ENCODE measurements at places on chromosomes 3 and 15.

GRCh38 chr3:123300056-123300455 is 98.3 kb downstream of the SEC22A start:
- DNase-seq: no peak

DNA sequence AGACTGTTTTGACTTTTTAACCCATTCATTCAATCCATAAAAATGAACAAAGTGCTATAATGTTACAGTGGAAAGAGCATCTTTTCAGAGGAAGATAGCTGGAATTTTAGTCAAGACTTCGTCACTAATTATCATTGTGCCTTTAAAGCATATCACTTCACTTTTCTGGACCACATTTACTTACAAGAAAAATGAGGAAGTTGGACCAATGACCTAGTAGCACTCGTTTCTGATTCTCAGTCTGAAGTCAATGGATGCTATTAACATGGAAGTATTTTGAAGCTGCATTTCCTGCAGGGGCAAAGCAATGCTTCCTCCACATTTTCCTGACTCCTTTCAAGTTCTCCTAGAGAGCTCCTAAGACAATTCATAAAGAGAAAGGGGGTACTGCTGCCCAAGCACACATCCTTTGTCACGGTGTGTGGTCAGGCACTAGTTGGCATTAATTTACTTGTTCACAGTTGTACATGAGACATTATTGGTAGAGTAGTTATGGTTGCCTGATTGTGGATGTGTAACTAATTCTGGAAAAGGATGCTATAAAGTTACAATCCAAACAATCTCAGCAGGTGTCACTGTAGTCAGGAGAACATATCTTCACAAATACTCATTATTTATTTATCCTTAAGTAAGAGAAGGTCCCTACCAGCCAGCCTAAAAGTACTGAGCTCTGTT is 1049.1 kb downstream of the FHIT start:
- no peak for DNase-seq

DNA sequence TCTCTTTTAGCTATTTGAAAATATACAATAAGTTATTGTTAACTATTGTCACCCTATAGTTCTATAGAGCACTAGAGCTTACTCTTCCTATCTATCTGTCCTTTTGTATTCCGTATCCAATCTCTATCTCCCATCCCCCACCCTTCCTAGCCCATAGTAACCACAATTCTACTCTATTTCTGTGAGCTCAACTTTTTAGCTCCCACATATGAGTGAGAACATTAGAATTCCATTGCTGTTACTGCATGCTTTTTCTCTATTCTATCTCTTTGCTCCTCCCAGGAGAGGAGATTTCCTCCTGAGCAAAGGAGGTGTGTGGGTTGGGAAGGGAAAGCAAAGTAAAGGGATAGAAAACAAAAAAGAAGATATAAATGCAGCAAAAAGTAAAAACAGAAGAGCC is 105.6 kb upstream of the SLC4A7 start:
- DNase-seq: no peak

DNA sequence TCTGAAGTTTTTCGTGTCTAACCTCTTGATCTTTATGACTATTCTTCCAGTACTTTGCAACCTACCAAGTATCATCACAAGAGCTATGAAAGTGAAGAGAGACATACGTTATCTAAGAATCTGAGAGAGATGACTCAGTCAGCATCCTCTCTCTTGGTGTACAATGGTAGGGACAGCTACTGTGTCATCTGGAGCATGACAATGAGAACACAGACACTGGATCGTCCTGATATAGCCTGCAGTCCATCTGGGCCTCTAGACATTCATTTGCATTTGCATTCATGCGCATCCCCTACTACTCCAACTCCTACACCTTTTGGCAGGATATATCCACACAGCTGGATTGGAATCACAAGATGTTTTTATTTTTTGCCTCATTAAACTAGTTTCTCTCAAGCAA is 115.2 kb downstream of the PEX5L start:
- DNase-seq: no peak

DNA sequence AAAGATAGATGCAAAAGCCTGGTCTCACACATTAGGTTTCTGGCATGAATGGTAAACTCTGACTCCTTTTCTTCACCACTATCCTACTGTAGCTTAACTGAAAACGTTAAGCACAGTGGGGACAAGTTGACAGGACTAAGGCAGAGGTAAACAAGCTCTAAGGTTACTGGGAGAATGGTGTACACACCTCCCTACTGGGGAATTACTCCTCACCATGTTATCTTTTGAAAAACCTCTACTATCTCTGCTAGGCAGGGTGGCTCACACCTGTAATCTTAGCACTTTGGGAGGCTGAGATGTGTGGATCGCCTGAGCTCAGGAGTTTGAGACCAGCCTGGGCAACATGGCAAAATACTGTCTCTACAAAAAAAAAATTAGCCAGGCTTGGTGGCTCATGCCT is 29.1 kb downstream of the IP6K1 start:
- DNase-seq: no peak

- DNase-seq: no peak
Observed at GRCh38 chr3:125179143-125179883, 33.2 kb downstream of the SLC12A8 start.

DNA sequence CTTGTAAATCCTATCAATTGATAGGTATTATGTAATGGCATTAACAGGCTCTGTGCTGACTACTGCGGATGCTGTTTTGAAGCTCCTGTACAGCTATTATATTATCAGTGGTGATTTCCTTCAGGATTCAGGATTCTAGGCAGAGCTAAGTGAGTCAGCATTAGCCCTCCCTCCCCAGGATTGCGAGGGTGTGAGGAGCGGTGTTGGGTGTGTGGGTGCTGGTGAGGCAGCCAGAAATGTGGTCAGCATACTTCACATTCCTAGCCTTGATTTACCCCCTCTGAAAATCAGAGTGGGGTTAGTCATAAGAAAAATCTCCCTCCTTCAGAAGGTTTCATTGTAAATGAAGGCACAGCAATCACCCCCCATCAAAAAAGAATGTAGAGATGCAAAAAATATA is 72.5 kb downstream of the SNTN start:
- DNase-seq: peak; percentile 37

DNA sequence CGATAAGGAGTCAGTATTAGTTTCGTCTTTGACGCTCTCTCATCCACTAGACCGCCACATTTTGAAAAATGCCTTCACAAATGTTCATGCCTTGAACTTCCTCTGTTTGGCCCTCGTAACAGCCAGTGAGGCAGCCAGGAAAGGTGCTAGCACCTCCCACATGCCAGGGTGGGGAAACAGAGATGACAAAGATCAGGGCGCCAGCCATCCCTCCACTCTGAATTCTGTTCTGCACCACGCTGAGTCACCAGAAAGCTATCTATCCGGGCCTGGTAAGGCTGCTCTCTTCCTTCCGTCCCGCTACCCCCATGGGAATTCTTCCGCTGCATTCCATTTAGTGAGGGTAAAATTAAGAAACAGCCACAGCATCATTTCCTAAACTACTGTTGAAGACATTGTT is 31.3 kb upstream of the BCL2L10 start:
- peak; percentile 88 for DNase-seq

- no peak for DNase-seq
Observed at GRCh38 chr3:49841126-49841696, 15.2 kb downstream of the TRAIP start.

- DNase-seq: no peak
Observed at GRCh38 chr3:73552700-73553099, 72.0 kb downstream of the PDZRN3 start.

GRCh38 chr3:11603628-11604027 is 40.1 kb downstream of the VGLL4 start:
- DNase-seq: no peak

DNA sequence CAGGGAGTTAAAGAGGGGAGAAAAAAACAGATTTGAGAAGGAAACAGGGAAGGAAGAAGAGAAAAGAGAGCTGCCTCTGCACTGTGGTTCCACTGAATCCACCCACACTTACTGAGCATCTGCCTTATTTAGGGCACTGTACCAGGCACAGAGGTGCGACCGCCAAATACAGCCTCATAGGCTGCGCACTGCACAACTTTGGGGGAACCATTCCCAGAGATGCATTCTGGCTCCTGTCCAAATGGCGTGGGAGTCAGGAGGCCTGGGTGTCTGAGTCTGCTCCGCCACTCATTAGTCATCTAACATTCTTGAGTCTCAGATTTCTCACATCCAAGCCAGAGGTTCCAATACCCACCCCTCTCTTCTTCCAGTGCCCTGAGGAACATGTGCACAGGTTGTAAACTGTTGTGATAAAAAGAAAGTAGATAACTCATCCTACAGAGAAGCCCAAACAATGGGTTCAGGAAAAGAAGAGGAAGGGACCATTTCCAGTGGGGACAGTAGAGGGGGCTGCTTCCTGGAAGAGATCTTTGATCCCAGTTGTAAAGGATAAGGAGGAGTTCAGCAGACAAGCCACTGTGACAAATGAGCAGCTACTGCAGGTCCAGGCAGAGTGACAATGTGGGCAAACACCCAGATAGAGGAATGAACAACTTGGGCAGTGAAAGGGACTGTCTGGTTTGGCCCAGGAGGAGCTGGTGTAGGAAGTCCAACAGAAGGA is 254.6 kb downstream of the UACA start:
- no peak for DNase-seq

GRCh38 chr3:8678751-8679150 is 34.2 kb upstream of the SSUH2 start:
- no peak for DNase-seq

DNA sequence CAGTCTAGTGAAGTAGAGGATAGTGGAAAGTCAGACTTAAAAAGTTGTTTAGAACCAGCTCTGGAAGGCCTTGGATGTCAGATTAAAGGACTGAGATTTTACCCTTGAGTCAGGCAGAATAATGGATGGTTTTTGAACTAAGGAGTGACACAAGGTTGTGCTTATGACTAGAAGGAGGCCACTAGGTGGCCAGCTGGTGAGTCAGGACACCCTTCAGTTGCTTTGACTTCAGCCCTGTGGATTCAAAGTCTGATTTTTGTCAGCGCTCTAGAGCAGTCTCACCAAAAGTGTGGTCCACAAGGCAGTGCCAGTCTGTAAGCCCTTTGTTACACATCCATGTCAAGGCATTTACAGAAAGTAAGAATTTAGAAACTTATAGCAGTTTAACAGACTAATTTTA is 3.8 kb upstream of the GABPB1 start:
- DNase-seq: no peak

- no peak for DNase-seq
Observed at GRCh38 chr3:10992017-10992942, at the start of gene SLC6A1. SLC6A1 (plus strand) TSS chr3:10992748; CDS start chr3:11017212, 24,464 bp downstream.

GRCh38 chr15:27336676-27337075 is 365.7 kb downstream of the GABRG3 start:
- DNase-seq: no peak

DNA sequence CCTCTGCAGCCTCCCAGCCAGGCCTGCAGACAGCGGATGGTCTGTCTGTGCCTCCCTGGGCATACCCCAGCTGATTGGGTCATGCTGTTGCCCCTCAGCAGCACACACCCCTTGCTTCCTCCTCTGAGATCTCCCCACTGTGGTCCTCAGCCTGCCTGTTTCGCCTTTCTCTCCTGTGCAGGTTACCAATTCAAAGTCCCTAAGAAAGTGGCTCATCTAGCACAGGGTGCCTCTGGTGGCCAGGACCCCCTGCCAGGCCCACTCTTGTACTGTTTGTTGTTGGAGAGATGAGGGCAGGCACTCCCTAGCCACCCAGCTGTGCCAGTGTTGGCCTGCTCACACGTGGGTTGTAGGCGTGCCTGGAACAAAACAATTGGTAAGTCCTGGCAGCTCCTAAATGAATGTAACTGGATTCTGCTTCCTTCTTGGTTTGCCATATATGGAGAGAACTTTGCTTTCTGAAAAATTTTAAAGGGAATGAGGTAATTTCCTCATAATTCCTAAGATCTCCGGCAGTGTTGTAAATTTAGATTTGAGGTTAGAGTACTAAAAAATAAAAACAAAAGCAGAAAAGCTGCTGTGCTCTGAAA is 213.2 kb upstream of the IL12A start:
- no peak for DNase-seq

DNA sequence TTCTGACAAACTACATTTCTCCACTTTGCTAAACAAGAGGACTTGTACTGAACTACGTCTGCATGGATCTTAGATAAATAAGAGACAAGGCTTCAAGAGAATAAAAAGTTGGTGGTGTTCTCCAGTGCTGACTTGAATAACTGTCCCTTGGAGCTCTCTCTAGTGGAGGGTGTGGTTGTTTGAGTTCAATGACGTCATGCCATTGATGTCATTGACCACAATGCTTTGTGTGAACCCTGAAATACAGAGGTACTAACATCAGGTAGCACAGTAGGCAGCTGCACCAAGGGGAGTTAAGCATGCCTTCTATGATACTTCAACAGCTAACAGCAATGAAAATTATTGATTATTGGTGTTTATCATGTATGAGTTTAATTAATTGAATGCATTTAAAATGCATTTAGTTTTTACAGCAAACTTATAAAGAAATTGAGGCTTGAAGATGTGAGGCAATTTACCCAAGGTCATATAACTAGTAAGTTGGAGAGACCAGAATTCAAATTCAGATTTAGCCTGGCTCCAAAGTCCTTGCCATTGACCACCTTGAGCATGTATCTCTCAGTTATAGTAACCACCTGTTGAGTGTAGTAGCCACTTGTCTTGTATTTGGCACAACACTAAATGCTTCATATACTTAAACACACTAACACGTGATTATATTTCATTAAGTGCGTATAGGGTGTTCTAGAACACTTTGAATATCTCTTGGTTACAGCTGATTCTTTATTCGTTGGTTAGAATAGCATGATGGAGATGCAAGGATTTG is 126.0 kb upstream of the ANKRD28 start:
- DNase-seq: no peak

DNA sequence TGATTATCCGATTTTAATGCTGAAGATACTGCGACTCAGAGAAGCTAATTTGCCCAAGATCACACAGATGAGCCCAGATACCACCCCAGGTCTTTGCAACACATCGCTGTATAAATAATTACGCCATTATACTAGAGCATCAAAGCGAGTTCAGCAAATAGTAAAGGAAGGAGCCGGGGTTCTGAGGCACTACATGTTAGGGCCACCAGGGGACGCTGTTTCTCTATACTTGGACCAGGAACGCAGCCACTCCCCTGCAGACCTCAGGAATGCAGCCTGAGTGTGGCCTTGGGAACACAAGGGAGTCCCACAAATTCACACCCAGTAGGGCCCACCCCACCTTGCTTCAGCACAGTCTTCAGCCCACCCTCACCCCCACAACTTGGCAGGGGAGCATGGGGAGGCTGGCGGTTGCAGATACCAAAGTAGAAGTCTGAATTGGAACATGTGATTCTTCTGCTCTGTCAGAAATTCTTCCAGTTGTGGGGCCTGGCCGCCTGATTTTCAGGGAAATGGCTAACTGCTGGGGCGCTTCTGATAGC is 57.8 kb upstream of the RYK start:
- peak; percentile 71 for DNase-seq

GRCh38 chr3:3817865-3818264 is 18.6 kb downstream of the LRRN1 start:
- no peak for DNase-seq

DNA sequence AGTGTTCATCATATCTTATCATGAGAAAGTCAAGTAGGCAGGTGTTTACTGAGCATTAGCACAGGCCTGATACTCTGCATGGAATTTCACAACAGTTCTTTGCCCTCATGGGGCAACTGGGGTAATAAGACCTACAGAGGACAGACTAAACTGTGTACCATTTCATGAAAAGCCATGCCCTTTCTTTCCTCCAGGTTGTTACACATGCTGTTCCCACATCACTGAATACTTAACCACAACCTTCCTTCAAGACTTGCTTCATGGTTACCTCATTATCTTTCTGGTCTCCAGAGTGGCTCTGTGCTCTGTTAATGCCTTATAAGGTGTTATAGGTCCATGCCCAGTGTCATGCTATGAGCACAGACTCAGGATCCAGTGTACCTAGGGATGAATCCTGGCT is 28.2 kb upstream of the RSL24D1 start:
- DNase-seq: no peak

- peak; percentile 84 for DNase-seq
Observed at GRCh38 chr15:50686469-50687301, at the start of gene TRPM7. TRPM7 (minus strand) TSS chr15:50686797; CDS start chr15:50686533, 264 bp downstream.
